NCI-H1417 treated with DMSO at 0.1 percent for 48 hours (cell line): ENCODE measurements at places on chromosomes 2 and 18.

- DNase-seq = no peak
These were observed 61.3 kb downstream of the MRPS9 start for GRCh38 chr2:105099153-105099552.

GRCh38 chr18:38475686-38476085 lies 910.1 kb upstream of the CELF4 start:
- no peak for DNase-seq

DNA sequence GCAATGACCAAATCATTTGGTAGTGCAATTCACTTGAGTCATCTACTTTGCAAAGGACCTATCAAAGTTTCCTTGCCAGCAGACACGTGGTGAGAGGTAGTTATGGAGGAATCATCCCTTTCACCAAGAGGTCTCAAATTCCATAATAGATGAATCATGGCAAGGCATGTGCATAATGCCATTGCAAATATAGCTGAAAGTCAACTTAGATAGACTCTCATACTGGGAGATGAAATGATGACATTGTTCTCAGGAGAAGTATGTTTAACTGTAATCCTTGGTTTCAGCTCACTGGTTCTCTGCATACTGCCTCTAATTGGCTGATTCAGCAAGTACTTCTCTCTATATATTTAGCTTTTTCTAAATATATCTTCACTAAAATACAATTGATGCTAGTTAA lies 57.2 kb downstream of the CALCRL start:
- DNase-seq = no peak

GRCh38 chr2:127762846-127763245 lies 48.1 kb downstream of the WDR33 start:
- no peak for DNase-seq

DNA sequence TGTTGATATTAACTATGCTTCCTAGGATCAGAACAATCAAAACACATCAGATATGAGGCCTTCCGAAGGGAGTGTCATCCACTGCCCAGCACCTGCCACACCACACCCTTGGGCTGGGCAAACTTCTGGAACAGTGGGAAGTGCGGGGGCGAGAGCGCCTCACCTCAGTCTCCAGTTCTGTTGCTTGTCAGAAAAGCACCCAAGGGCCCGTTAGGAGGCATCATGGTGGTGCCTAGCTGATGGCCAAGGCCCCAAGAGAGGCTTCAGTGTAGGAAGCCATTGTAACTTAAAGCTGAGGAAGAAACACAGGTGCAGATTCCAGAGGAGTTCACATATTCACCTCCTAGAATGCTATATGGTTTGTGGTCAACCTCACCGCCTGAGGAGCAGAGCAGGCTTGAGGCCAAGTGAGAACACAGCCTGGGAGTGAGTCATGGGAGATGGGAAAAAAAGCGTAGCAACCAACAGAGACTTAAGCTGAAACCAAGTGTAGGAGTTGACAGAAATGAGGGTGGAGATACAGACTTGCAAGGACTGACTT lies 85.1 kb upstream of the ATL2 start:
- no peak for DNase-seq

DNA sequence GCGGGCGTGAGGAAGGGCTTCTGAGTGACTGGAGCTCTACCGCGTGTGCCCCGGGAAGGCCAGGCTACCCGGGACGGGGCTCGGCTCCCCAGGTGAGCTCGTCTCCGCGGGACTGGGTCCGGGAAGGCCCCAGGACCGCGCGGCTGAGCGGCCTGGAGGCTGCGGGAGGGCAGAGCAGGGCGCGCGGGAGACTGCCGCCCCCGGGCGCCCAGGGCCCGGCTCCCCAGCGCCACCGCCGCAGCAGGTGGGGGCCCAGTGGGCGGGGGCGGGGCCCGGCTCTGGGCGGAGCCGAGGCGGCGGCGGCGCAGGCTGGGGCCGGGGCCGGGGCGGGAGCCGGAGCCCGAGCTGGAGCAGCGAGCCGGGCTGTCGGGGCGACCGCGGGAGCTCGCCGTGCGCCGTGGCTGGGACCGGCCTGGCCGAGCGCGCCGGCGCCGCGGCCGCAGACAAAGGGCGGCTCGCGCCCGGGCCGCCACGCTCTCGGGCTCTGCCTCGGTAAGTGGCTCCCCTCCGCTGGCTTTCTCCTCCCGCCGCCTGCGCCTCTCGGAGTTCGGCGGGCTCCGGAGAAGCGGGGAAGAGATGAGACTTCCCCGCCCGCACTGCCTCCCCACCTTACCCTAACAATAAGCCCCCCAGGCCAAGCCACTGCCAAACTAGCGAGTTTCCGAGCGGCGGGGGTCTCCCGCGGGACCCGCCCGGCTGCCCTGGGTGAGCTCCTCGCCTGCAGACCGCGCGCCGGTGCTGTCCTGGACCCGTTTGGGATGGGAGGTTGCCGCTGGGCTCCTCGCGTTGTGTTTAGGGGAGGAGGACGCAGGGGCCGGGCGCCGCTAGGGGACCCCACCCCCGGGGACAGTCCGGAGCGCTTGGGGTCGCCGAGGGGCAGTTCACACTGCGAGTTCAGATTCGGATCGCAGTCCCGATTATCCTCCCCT lies at the start of gene MAPK4:
Gene MAPK4 (plus strand): TSS at position 336 of the 929 bp plus-strand sequence. CDS start 103,872 bp downstream, outside the sequence.
- no peak for DNase-seq

DNA sequence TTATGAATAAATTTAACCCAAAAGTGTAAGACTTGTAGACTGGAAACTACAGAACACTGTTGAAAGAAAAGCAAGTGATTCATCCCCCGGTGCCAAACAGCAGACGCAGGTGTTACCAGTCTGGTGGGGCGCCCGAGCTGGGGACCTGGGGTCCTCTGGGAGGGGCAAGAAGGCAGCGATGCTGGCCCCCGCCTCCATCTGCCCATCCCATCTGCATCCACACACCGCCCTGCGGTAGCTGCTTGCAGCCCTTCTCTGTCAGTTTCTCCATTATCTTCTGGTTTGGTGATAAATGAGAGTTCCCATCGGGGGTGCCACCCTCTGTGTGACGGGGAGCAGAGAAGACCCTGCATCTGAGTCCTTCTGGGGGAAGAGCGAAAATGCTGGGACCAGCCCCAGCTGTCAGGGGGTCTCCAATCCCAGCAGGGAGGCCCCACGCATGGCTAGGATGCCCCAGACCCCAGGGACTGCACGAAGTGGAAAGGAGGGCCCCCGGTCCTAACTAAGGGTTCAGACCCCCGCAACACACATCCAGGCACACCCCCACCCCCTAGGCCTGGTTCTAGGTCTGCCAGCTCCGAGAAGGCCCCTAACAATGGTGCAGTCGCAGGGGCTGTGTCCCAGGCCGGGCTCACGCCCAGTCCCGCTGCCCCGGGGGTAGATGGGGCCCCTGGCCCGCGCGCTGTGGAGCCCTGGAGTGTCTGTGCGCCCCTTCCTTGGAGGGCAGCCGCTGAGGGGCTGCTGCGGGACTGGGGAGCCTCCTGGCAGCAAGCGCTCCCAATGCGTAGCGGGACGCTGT lies 686 bp upstream of the RGPD8 start:
- DNase-seq = no peak

GRCh38 chr2:230650585-230651137 lies 62.0 kb upstream of the CAB39 start:
- no peak for DNase-seq

DNA sequence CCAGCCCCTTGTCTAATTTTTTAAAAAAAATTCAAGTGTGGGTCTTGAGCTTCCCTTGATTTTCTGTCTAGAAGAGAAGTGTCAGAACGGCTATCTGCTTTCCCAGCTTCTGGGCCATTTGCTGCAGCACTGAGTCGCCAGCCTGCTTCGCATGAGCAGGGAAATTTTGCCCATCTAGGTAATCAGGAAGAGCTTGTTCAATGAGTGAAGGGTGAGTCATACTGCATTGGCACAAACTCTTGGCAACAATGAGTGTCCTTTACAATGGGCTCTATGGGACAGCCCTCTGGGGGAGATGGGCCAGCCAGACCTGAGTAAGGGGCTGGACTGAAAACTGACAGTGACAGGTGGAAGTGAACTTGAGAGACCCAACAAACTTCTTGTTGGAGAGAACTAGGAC lies 2.4 kb upstream of the RNF144A start:
- no peak for DNase-seq

DNA sequence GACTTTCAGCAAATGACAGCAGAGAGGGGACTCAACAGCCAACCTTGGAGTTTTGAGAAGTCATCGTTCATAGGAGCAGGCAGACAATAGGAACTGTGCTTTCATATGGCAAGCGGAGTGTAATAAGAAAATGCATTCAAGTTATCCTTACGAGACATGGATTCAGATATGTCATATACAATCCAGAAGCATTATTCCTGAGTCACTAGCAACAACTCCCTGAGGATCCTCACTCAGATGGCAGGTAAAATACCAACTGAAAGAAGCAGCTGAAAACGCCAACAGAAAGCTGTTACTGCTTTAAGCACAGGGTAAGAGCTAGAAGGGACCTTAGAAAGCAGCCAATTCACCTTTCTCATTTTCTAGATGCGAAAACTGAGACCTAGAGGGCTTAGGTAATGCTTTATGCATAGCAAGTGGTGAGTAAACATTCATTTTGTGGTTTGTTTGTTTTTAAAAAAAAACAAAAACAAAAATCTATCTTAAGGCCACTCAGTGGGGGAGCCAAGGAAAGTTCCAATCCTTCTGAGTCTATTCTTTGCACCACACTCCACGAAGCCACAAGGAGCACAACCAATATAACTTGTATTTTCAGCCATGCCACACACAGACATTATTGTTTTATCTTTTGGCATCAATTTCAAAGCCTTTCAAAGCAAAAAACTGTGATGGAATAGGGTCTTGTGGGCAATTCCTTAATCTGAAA lies 89.1 kb upstream of the RIOK3 start:
- DNase-seq = no peak

DNA sequence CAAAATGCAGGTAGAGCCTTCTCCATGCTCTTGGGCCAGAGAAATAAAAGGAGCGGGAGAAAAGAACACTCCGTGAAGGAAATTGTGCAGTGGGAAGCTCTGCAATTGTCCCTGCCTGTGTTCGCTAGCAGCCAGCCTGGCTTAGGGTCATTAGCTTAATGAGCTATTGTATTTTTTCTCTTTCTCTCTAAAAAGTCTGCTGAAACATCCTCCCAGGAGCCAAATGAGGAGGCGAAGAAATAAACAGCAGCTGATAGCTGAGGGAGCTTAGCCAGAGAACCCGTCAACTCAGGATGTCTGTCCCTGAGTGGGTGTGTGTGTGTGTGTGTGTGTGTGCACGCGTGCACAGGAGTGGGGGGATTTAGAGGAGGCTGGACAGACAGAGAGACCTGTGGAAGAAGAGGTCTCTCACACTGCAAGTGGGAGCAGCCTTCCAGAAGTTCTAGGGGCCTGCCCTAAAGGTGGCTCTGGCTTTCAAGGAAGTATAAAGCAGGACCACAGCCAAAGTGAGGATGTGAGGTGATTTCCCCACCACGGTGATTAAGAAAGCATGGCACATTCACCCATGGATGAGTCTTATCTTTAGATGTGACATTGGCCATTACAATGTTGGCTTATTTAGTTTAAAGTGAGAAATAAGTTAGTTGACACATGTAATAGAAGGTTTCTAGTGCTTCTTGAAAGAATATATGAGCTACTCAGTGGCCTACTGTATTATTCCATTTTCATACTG lies 690.4 kb downstream of the RNF144A start:
- DNase-seq = no peak

DNA sequence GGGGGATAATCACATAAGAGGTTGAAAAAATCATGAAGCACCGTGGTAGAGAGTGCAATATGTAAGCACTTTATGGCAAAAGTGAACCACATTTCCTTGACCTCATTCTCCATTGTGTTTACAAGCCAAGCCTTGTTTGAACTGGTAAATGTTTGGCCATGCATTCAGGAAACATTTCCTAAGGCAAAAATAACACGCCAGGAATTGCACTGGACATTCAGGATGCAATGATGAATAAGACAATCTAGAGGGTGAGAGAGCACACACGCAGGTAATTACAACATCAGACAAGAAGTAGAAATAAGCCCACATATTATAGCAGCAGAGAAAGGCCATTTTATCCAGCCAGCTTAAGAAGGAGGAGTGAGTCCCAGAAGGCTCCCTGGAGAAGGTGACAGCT lies 218.0 kb upstream of the OSR1 start:
- no peak for DNase-seq

- no peak for DNase-seq
These were observed 33.6 kb downstream of the TTC32 start for GRCh38 chr2:19868224-19868623.

DNA sequence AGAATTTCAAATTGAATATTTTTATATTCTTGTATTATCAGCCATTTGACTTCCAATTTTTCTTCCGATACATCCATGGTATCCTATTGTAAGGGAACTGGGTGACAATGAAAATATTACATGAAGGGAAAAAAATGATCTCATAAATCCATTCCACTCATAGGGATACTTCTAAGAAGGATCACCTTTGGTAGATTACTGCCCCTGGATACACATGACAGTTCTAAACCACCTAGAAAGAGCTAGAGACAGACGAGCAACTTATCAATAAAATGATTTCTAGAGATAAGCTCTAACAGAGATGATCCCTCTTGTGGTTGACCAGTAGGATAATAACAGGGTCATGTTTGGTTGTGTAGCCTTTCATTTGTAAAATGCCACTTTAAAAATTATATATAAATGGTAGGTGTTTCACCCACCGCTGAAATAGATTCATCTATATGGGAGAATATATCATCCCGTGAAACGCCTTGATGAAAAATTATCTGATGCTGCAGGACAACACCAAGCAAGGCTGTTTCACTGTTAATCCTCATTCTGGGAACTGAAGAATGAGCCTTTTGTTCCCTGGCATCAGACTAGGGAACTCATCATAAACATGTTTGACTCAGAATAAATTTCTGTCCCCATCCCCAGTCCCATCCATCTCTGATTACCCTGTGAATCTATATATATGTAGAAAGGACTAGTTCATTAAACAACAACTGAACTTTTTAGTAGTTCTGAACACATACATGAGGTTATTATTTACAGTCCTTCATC lies 180.0 kb downstream of the TCF4 start:
- DNase-seq = no peak

DNA sequence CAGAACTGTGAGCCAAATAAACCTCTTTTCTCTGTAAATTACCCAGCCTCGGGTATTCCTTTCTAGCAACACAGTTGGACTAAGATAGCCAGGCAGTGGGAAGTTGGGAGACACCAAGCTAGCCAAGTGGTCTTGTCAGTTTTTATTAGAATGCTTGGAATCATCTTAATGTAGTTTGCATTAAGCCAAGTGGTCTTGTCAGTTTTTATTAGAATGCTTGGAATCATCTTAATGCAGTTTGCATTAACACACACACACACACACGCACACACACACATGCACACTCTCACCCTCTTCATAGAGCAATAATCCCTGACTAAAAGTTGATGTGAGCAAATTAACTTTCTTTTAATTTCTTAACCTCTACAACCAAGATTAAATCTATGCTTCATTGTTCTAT lies 151.5 kb downstream of the VAPA start:
- DNase-seq = no peak

GRCh38 chr2:190099890-190100697 lies 37.6 kb upstream of the MSTN start:
- no peak for DNase-seq

DNA sequence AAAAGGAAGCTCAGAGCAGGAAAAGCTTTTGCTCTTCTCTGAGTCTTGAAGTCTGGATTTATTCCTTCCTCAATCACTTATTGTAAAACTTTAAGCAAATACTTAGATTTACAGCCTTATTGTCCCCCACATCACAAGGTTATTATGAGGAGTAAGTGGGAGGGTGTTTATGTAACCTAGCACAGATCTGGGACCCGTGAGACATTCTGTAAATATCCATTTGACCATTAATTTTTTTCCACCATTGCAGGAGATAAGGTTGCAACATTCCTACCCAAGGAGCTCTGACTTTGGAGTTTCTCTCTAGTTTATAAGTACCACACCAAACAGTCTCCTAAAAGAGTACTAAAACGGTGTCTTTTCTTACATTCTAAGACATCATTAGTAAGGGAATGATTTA lies 52.1 kb upstream of the CTIF start:
- DNase-seq = no peak

GRCh38 chr18:45034179-45034578 lies 353.5 kb downstream of the SETBP1 start:
- DNase-seq = peak; percentile 51
